ENCODE measurements at places on chromosomes 16 and 17.

- no peak for DNase-seq
Measured at GRCh38 chr16:5761592-5761991, 664.0 kb upstream of the EEF2KMT start.

- no peak for DNase-seq
Measured at GRCh38 chr16:83737729-83738354, 69.9 kb upstream of the HSBP1 start.

- DNase-seq = no peak
Measured at GRCh38 chr16:19528666-19529065, 4.9 kb downstream of the CCP110 start.

DNA sequence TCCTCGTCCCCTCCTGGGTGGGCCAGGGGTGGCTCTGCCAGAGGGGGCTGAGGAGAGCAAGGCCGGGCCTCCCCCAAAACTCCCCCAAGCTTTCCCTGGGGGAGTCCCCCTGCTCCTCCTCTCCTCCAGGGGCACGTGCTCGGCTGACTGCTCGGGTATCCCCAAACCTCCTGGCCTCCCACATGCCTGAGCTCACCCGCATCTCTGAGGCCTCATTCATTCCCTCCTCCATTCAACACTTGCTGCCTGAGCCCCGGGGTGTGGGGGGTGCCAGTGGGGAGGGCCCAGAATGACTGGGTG, 83.1 kb downstream of the RTN4RL1 start:
- no peak for DNase-seq

Data from right lung (tissue), 10 donors.